ENCODE measurements at places on chromosomes 4 and X.

DNA sequence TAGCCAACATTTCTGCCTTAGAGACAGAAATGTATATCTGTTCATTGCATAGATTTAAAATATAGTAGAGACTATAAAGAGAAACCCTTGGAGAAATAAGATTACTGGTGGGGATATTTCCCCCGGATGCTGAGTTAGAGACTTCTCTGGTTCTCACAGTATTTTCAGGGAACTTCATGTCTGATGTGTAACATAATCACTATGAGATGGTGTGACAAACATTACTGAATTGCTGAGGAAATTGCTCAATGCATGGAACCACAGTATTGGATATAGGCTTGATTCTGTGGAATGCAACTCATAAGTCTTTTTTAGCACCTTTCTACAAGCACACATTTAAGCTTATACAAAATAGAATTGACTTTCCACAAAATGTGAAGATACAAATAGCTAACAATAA, 152.7 kb downstream of the SOWAHB start:
- DNase-seq: no peak

DNA sequence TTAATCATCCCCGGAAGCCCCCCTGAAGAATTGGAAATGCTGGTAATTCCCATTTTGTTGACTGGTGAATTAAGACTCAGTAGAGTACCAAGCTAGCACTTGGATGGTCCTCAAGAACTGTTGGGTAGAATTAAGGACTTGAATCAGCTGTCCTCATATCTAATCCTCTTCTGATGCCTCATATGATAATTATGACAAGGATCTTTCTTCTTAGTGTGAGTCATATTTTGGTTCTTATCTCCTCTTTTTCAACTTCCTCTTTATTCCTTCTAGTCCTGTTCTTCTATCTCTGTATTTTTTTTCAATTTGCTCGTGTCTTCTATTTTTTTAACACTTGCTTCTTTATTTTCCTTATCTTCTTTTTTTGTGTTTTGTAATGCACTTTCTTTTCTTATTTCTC, 206.3 kb upstream of the ANXA3 start:
- no peak for DNase-seq

DNA sequence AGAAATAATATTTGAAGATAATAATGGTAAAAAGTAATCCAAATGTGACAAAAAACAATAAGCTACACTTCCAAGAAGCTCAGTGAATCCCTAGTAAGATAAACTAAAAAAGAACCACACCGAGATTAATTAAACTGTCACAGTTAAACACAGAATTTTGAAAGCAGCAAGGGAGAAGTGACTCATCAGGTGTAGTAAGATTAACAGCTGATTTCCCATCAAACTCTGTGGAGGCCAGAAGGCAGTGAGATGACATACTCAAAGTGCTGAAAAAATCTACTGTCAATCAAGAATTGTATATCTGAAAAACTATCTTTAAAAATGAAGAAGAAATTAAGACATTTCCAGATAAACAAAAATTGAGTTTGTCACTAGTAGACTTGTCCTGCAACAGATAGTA, 35.3 kb downstream of the STK32B start:
- no peak for DNase-seq

GRCh38 chrX:134761788-134762187, 103.5 kb upstream of the PLAC1 start:
- no peak for DNase-seq

GRCh38 chr4:94339779-94340178, 2.9 kb downstream of the HPGDS start:
- no peak for DNase-seq

GRCh38 chr4:162116095-162116779, 47.6 kb downstream of the FSTL5 start:
- no peak for DNase-seq
